ENCODE measurements at places on chromosomes 3 and 15.

GRCh38 chr3:174168538-174169254, 690.4 kb upstream of the NAALADL2 start:
- no peak for DNase-seq

GRCh38 chr3:46960081-46960701, 16.4 kb downstream of the CCDC12 start:
- DNase-seq: no peak

DNA sequence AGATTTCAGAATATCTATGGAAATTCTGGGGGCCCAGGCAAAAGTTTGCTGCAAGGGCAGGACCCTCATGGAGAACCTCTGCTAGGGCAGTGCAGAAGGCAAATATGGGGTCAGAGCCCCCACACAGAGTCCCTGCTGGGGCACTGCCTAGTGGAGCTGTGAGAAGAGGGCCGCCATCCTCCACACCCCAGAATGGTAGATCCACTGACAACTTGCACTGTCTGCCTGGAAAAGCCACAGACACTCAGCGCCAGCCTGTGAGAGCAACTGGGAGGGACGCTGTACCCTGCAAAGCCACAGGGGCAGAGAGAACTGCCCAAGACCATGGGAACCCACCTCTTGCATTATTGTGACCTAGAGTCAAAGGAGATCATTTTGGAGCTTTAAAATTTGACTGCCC, 13.8 kb downstream of the CCNDBP1 start:
- DNase-seq: no peak

GRCh38 chr3:112253301-112253971, 40.6 kb downstream of the SLC9C1 start:
- DNase-seq: no peak

DNA sequence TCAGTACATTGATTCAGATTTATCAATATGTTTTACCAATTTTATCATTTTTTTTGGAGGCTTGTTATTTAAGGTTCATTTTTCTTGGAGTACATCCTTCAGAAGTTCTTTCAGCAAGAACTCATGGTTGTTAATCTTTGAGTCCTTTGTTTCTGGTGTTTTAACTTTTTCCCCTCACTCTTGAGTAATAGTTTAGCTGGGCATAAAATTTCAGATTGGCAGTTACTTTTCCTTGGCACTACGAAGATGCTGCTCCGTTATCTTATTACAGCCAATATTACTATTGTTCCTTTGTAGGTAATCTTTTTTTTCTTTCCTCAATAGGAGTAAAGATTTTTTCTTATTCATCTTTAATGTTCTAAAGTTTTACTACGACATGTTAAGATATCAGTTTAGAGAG, 9.8 kb downstream of the LRRC58 start:
- DNase-seq: no peak

- no peak for DNase-seq
Observed at GRCh38 chr15:63611177-63611576, 14.0 kb downstream of the FBXL22 start.

- no peak for DNase-seq
Observed at GRCh38 chr3:42035816-42036482, 55.2 kb upstream of the TRAK1 start.

DNA sequence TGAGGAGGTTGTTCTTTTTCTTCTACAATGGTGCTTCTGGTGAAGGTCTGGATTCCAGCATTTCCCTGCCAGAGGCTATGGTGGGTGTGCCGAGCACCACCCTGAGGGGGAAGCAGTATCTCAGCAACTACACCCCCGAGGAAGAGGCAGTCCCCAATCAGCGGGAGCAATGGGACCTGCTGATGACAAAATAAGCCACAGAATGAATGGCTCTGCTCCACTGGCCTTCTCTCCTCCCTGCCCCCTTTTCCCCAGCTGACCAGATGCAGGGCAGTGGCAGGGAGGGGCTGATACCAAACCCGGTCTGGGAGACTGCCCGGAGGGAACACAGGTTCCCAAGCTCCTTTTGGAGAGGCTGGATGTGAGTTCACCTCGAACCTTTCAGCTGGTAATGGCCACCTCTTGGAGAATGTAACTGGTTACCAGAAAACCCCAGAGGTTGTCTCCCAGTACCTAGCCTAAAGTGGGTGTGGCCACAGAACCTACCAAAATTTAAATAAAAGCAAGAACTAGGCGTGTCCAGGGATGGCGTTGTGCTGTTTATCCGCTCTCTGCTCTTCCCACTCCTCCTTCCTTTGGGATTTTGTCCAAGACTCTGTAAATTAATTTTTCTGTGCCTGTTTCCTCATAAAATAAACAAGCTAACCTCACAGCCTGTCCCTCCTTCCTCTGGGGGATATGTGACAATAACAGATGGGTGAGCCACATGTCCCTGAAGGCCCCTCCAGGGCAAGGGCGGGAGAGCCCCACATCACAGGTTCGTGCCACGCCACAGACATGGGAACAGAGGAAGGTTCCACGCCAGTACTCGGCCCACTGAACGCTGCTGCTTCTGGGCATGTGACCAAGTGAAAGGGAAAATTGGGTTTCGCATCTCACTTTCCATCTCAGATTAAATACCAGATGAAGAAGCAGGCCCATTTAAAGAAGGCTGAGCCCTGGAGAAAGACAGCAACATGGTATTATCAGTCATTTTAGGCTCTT, 35.1 kb upstream of the SPTBN5 start:
- no peak for DNase-seq

- no peak for DNase-seq
Observed at GRCh38 chr3:195892105-195893043, 16.0 kb downstream of the TNK2 start.

- DNase-seq: no peak
Observed at GRCh38 chr15:88644741-88645140, 5.9 kb downstream of the ISG20 start.

- no peak for DNase-seq
Observed at GRCh38 chr3:194718079-194718478, 32.4 kb downstream of the FAM43A start.

DNA sequence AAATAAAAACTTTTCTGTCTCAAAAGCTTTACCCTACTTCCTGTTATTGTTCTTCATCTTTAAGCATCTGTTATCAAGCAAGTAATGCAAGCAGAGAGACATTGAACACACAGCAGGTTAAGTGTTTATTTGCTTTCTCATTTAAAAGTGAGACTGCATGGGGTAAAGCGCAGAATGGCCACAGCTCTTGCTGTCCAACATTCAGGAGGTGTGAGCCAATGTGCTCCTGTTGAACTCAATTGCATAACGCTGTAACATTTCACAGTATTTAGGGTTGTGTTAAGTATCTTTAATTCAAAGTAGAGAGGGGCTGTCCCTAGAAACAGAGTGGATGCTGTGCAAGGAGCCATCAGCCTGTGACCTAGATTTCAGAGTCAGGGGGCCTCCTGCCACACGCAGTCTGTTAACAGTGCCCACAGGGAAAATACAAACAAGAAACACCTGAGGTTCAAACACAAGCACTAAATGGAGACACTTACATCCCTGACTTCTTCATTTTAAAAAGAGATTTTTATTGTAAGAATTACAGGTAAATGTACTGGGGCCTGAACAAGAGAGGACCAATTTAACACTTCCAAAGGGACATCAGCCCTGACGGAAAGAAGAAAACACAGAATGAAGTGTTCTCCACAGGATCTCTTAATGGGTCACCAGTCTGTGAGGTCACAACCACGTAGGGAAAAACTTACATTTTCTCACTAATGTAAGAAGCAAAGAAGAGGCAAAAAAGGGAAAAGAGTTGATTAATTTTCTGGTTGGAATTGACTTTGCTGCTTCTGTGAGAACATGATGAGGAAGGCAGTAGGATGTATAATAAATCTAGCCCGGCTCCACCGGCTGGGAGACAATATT, 815.1 kb downstream of the VGLL3 start:
- no peak for DNase-seq

- no peak for DNase-seq
Observed at GRCh38 chr15:58260725-58261267, 122.6 kb downstream of the AQP9 start.

DNA sequence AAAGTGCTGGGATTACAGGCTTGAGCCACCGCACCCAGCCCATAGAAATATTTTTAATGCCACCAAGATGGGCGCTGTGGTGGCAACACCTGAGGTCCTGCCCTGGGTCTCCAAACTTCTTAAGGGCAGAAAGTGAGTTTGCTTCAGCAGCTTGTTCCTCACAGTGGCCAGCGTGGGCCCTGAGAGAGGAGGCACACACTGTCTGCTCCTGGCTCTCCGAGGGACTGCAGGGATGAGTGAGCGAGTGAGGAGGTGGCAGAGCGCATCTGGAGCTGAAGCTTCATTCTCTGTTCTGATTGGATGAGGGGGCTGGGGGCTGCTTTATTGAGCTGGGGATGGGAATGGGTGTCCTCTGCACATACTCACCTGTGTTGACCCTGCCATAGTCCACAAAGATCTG, 57.6 kb upstream of the RAB6B start:
- no peak for DNase-seq

GRCh38 chr15:68484696-68485400, 52.9 kb upstream of the ITGA11 start:
- no peak for DNase-seq

DNA sequence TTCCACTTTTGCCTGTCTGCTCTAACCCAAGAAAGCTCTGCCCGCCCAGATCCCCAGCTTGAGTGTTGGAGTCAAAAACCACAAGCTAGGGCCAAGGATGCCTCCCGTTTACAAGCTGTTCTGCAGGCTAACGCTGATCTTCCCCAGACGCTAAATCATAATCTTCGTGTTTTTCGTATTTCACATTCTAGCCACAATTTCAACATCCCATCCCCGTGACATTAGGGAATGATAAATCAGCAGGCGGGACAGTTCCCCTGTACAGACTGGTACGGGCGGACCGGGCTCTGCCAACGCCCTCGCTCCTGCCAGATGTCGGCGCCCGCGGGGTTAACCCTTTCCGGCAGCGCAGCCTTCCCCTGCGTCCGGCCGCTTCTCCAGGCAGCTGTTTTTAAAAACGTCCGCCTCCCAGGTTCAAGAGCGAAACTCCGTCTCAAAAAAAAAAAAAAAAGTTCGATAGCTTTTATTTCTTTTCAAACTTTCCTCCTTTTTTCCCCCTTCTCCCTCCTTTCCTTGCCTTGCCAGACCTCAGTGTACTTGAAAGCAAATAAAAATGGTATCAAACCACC, 81.0 kb upstream of the BNC1 start:
- DNase-seq: no peak

- no peak for DNase-seq
Observed at GRCh38 chr3:100561459-100562158, 47.8 kb upstream of the ADGRG7 start.

- DNase-seq: no peak
Observed at GRCh38 chr3:50493086-50493485, 10.3 kb downstream of the CACNA2D2 start.

GRCh38 chr3:153547970-153548369, 385.9 kb downstream of the RAP2B start:
- no peak for DNase-seq

GRCh38 chr3:175207361-175207760, 348.2 kb downstream of the NAALADL2 start:
- DNase-seq: no peak

DNA sequence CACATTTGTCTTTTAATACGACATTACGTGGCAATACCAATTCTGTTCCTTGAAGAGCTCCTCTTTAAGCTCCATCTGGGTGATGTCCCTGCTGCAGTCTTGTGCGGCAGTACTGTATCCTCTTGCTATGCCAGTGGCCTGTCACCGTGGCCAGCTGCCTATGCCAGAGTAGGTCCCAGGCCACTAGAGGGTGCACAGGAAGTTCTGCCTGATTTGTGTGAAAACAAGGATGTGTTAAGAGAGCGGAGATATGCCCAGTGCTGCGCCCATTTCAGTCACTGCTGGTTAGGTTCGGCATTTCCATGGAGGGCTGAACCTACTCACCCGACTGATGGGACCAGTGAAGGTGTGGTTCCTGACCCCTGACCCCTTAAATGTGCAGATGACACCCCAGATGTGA, 25.2 kb downstream of the NIPA1 start:
- no peak for DNase-seq

DNA sequence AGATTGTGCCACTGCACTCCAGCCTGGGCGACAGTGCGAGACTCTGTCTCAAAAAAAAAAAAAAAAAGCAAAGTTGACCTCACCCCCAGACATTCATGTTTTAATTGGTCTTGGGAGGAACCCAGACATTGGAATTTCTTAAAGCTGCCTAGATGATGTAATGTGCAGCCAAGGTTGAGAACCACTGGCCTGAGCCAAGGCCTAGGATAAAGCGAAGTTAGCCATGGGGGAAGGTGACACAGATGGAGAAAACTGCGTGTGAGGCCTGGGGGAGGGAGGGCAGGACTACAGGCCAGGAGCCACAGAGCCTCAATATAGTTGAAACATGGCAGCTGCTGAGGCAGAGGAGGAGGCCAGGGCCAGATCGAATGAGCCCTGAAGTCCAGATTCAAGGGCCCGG, 21.0 kb downstream of the GLB1 start:
- no peak for DNase-seq

DNA sequence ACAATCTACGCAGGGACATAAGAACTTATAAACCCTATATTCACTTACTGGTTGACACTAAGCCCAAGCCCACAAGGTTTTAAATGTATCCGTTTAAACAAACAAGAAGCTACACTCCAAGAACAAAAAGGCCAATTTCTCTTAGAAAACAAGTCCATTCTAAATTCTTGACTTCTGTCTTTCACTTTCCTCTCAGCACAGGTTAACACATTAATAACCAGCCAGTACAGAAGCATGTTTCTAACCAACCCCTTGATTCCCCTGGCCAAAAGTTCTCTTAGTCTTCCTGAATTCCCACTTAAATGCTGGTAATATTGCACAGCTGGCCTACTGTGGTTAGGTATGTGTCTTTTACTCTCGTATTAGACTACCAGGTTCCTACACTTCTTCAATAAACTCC, 4.7 kb downstream of the DMXL2 start:
- no peak for DNase-seq

GRCh38 chr15:42059661-42060476, 34.5 kb downstream of the PLA2G4D start:
- DNase-seq: peak; percentile 47

DNA sequence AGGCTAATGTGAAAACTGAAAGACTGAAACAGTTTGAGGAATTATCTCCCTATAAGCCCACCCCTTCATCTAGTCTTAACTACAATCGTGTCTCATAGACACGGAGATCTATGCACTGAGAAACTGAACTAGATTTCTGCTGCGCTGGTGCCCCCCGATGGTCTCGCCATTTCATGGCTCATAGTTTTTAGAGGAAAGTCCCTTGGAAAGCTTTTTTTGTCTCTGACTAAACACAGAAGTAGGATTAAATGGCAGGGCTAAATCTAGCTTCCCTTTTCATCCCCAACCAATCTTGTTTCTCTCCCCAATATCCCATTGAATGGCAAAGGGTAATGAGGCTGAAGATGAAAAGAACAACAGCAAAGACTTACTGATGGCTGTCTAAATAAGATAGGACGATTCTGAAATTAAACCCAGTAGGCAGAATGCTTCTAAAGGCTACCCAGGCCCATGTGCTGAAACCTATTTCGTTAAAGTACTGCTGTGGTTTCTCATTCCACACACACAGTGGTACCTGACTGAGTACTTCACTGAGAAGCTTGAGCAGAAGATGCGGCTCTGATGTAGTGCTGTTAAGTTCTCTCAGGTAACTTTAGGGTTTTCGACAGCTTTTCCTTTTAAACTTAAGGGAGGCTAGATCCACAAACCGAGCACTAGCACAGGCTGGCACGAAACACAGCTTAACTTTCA, 142.7 kb downstream of the GADL1 start:
- DNase-seq: no peak

- no peak for DNase-seq
Observed at GRCh38 chr3:191158247-191158646, 40.8 kb upstream of the OSTN start.

All from Panc1 (cell line).